ENCODE measurements at places on chromosomes 2 and 18.
A peak's percentile ranks its signal among the peaks of the same experiment; 100 is the strongest.

DNA sequence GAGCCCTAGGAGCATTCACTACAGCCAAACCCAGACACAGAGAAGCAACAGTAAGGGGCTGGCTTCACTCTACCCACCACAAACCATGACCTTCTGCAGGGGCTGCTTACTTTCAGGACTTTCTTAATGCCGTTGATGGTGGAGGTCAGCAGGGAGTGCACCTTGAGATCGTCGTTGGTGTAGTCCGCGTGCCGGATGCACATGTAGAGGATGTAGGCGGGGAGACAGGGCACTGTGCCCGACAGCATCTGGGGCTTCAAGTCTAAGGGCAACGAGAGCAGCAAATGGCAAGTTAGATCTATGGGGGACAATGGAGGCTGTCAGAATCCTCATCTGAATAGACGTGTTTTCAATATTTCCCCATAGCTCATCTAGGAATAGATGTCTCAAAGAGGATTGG is 29.8 kb upstream of the ACAA2 start:
- no peaks in the 10 kb centered on the region for H3K36me3 ChIP-seq
- no peak overlapping the region for H3K4me3 ChIP-seq
- no peak for DNase-seq
- H3K27me3 ChIP-seq = no peaks in the 10 kb centered on the region
- H3K27ac ChIP-seq = no peak overlapping the region

GRCh38 chr2:76381624-76382023 is 670.9 kb upstream of the GCFC2 start:
- no peak for DNase-seq
- H3K4me1 ChIP-seq = no peaks in the 10 kb centered on the region
- H3K36me3 ChIP-seq = no peaks in the 10 kb centered on the region
- no peak overlapping the region for H3K4me3 ChIP-seq
- no peak overlapping the region for H3K27ac ChIP-seq

DNA sequence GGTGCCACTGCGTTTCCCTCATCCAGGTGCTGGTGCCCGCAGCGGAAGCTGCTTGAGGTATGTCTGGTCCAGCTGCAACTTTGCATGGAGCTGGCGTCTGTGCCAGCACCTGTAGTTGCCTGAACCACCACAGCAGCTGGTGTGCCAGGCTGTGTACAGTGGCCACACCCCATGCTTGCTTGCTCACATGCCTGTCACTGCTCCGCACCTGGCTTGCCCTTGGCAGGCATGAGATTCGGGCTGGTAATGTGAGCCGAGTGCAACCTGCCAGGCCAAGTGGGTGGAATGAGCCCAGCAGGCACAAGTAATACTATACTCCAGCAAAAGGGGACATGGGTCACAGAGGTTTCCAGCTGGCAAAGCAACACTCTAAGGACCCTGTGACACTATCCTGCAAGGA is 1123.3 kb upstream of the ACVR2A start:
- no peak overlapping the region for H3K4me3 ChIP-seq
- no peaks in the 10 kb centered on the region for H3K36me3 ChIP-seq
- no peak overlapping the region for H3K27ac ChIP-seq
- no peaks in the 10 kb centered on the region for H3K4me1 ChIP-seq
- H3K27me3 ChIP-seq = no peaks in the 10 kb centered on the region

- H3K27ac ChIP-seq = no peak overlapping the region
- peaks cover 27% of the 10 kb centered on the region for H3K4me1 ChIP-seq
- peaks cover 15% of the 10 kb centered on the region for H3K36me3 ChIP-seq
- peaks cover 30% of the 10 kb centered on the region for H3K27me3 ChIP-seq
- H3K4me3 ChIP-seq = no peak overlapping the region
These were observed 138.5 kb downstream of the MEIS1 start for GRCh38 chr2:66573416-66573815.

DNA sequence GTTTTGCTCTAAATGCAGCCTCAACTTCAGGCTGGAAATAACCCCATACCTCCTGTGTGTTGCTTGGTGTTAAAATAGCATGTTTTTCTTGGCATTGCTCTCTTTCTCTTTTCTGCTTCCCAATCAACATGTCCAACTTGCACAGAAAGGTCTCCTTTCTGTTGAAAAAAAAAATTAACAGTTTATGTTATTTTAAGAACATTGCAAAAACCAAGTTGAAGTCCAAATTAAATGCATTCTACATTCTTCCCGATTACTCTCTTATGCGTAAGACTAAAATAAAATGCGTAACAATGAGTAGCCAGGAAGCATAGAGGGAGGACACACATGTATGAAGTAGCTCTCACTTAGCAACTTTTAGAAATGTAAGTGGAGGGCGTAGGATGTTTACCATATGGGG is 1406.1 kb upstream of the NXPH2 start:
- H3K27me3 ChIP-seq = no peaks in the 10 kb centered on the region
- H3K4me3 ChIP-seq = no peak overlapping the region
- DNase-seq = no peak

DNA sequence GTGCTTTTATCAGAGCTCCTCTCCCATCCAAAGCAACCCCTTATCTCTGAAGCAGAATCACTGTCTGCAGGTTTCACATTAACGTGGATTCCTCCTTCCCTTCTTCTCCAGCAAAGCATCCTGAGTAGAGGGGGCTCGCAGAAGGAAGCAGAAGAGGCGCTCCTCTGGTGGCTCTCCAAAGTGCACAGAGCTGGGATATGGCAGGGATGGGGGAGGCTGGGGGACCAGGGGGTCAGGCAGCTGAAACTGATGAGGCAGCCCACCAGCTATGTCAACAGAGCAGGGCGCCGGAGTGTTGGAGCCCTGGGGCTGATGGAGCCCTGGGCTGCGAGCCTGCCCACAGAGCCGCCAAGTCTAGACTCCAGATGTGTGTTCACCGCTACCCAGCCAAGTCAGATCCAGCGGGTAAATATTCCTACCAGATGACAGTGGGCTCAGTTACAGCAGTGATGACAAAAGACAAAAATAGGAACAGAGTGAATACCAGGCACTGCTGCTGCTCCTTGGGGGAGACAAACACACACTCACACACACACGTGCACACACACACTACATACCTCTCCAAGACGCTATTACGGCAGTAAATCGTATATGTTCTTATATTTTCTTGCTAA is 678.3 kb upstream of the ID2 start:
- DNase-seq = peak; percentile 82
- peak overlapping the region; percentile 83 for H3K27ac ChIP-seq
- H3K4me1 ChIP-seq = no peaks in the 10 kb centered on the region
- H3K36me3 ChIP-seq = no peaks in the 10 kb centered on the region
- H3K4me3 ChIP-seq = no peak overlapping the region

DNA sequence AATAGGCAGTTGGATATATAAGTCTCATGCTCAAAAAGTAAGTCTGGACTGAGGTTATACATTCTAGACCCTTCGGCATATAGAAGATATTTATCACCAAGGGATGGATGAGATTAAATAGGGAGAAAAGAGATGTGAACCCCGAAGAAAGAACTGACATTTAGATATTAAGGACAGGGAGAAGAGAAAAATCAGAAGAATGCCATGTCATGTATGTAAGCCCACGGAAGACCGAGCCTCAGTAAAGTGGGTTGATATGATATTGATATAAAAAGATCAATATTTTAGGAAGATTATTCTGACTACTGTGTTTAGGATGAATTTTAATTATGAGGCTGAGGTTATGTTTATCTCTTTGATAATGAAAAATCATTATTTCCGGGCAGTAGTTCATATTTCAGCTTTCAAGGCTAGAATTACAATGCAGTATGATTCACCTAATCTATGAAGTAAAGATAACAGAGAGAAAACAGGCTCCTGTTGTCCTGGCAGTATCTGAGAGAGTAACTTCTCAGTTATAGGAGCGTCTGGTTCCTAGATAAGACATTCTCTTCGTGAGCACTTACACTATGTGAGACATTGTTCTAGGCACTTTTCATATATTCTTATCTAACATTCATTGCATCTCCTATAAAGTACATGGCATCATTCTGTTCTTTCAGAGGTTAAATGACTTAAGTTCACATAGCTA is 83.0 kb downstream of the UBR3 start:
- no peak overlapping the region for H3K4me3 ChIP-seq
- H3K36me3 ChIP-seq = no peaks in the 10 kb centered on the region
- peaks cover 3% of the 10 kb centered on the region for H3K4me1 ChIP-seq
- no peaks in the 10 kb centered on the region for H3K27me3 ChIP-seq

DNA sequence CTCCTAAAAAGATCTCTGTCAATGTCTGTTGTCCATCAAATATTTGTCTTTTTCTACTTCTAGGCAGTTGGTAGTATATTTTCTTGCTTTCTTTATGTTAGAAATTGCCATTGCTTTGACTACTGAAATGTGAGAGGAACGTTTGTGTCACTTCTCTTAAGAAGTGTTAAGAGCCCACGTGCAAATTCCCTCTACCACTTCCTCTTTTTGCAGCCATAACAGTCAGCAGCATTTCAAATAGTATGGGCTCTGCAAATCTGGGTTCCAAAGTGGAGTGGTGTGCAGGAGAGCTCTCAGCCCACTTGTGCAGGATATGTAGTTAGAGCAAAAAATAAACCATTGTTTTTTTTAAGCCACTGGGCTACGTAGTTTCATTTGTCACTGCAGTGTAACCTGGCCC is 314.0 kb downstream of the MEIS1 start:
- no peak overlapping the region for H3K27ac ChIP-seq
- H3K36me3 ChIP-seq = no peaks in the 10 kb centered on the region
- no peaks in the 10 kb centered on the region for H3K4me1 ChIP-seq
- no peaks in the 10 kb centered on the region for H3K27me3 ChIP-seq
- no peak for DNase-seq

DNA sequence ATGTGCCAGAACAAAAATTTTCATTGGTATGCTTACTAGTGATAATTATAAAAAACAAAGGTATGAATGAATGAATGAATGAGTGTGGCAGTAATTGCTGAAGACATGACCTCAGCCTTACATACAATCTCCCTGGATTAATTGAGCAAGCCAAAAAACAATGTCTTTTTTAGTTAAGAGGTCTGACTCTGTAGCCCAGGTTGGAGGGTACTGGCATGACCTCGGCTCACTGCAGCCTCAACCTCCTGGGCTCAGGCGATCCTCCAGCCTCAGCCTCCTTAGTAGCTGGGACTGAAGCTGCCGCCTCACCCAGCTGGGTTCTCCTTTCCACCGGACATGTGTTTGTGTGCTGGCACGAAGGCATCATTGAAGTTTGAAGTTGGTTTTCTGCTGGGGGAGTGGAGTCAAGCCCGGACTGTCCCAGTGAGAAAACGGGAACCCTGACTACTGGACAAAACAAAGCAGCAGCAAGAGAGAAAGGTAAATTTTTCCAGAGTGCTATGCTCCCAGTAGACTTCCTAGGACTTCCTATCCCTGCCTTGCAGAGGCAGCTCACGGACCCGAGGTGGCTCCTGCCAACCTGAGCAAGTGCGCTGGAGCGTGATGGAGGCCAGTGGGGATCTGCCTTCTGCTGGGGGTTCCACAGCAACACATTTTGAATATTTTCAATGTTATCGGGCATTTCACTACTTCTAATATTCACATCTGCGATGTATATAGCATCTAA is 6.4 kb upstream of the IMP4 start:
- no peak for DNase-seq
- H3K27me3 ChIP-seq = peaks cover 9% of the 10 kb centered on the region
- peaks cover 15% of the 10 kb centered on the region for H3K4me1 ChIP-seq
- H3K4me3 ChIP-seq = peak overlapping the region; percentile 23
- H3K27ac ChIP-seq = no peak overlapping the region

DNA sequence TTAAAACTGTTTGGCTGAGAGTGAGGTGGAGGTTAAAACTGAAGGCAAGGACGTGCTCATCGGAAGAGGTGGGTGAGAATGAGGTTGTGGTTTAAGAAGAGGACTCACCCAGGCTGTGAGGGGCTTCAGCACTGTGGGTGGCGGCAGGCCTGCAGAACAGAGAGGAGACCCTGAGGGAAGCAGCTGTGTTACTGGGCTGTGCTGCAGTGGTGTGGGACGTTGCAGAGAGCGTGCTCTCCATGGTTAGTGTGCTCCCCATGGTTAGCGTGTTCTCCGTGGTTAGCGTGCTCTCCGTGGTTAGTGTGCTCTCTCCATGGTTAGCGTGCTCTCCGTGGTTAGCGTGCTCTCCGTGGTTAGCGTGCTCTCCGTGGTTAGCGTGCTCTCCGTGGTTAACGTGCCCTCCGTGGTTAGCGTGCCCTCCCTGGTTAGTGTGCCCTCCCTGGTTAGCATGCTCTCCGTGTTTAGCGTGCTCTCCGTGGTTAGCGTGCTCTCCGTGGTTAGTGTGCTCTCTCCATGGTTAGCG is 68.5 kb upstream of the NFATC1 start:
- peaks cover 43% of the 10 kb centered on the region for H3K36me3 ChIP-seq
- H3K27me3 ChIP-seq = no peaks in the 10 kb centered on the region
- no peak overlapping the region for H3K4me3 ChIP-seq
- H3K4me1 ChIP-seq = no peaks in the 10 kb centered on the region
- H3K27ac ChIP-seq = no peak overlapping the region
- no peak for DNase-seq

GRCh38 chr2:11629851-11630250 is 40.1 kb downstream of the NTSR2 start:
- H3K36me3 ChIP-seq = peaks cover 40% of the 10 kb centered on the region
- no peak overlapping the region for H3K27ac ChIP-seq
- H3K4me1 ChIP-seq = no peaks in the 10 kb centered on the region
- no peak overlapping the region for H3K4me3 ChIP-seq
- no peaks in the 10 kb centered on the region for H3K27me3 ChIP-seq

- no peak overlapping the region for H3K27ac ChIP-seq
- no peak overlapping the region for H3K4me3 ChIP-seq
- no peaks in the 10 kb centered on the region for H3K36me3 ChIP-seq
- no peak for DNase-seq
- no peaks in the 10 kb centered on the region for H3K4me1 ChIP-seq
These were observed 22.2 kb downstream of the TSN start for GRCh38 chr2:121777699-121778058.

DNA sequence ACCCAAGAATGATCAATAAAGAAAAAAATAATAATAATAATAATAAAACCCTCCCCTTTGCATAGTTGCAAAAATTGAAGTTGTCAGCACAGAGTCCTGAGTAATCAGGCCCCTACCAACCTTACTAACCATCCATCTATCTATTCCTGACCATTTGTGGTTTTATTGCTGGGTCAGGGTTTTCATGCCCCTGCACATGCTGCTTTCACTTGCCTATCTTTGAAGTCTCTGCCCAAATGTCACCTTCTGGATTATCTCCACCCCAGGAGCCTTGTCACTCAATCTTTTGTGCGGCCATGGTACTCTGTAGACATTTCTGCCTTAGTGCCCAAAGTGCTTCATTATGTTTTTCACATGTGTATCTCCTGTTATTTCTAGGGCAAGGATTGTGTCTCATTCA is 35.1 kb downstream of the SLC30A6 start:
- no peaks in the 10 kb centered on the region for H3K4me1 ChIP-seq
- no peak for DNase-seq
- no peaks in the 10 kb centered on the region for H3K27me3 ChIP-seq
- no peak overlapping the region for H3K27ac ChIP-seq
- H3K36me3 ChIP-seq = peaks cover 64% of the 10 kb centered on the region

- peaks cover 8% of the 10 kb centered on the region for H3K36me3 ChIP-seq
- no peak overlapping the region for H3K27ac ChIP-seq
- H3K4me1 ChIP-seq = no peaks in the 10 kb centered on the region
These were observed 145.6 kb downstream of the MEMO1 start for GRCh38 chr2:31865215-31865614.

GRCh38 chr2:42227491-42227890 is 58.3 kb downstream of the EML4 start:
- no peak for DNase-seq
- no peak overlapping the region for H3K27ac ChIP-seq
- H3K4me1 ChIP-seq = peaks cover 7% of the 10 kb centered on the region
- no peak overlapping the region for H3K4me3 ChIP-seq
- no peaks in the 10 kb centered on the region for H3K27me3 ChIP-seq
- no peaks in the 10 kb centered on the region for H3K36me3 ChIP-seq

- H3K27ac ChIP-seq = no peak overlapping the region
- no peaks in the 10 kb centered on the region for H3K4me1 ChIP-seq
- H3K36me3 ChIP-seq = no peaks in the 10 kb centered on the region
- H3K4me3 ChIP-seq = no peak overlapping the region
- DNase-seq = no peak
These were observed 80.5 kb upstream of the SIX2 start for GRCh38 chr2:45089554-45090261.

Data from heart left ventricle (tissue), 16 donors.